ENCODE measurements at places on chromosomes 16 and 17.

- DNase-seq: no peak
Observed at GRCh38 chr17:47982645-47983390, 11.9 kb downstream of the CDK5RAP3 start.

DNA sequence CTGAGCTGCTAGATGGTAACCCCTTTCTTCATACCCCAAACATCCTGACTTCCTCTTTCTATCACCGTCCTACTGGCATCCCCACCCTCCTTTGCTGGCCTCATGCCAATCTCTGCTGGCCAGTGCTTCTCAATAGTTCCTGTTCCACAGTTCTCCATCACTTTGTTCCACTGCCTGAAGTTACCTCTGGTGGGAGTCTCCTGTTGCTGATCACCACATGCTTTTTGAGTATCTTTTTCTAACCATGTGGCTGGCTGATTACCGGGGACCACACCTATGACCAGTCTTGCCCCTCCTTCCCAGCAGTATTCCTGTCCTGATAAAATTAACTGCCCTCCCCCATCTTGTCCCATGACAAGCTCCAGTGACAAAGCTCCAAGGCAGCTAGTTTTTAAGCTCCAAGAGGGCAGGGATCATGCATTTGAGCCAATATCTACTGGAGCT, 380.4 kb upstream of the CCL2 start:
- no peak for DNase-seq

DNA sequence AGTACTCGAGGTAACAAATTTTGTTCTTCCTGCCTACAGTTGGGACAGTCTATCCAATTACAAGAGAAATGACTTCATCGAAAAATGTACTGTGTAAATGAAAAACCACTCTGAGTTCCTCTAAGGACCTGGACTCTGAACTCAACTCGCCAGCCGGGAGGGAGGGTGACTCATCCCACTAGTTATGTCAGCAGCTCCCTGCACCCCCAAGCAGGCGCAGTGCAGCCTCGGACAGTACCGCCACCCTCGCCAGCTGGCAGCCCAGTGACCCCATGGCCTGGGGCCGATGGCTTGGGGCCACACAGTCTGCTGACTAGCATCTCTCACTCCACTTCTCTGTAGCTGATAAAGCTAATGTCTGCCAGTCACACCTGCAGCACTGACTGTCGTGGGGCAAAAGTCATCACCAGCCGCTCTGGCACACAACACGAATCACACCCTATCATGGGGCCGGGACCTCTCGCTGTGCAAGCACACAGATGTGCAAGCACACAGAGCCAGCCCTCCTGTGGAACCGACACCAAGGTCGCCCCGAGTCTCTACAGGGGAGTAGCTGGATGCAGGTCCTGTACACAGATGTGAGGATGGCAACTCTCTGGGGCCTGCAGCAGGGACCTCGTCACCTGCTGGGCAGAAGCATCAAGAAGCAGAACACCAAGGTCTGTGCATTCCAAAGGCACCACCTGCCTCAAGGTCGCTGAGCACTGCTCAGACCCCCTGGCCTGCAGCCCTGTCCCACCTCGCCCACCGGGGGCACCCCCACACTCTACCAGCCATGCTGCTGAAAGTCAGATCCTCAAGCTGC, 5.7 kb downstream of the CSNK1D start:
- DNase-seq: no peak

GRCh38 chr17:17771498-17772201, 65.1 kb downstream of the SREBF1 start:
- DNase-seq: no peak

GRCh38 chr16:79134300-79134699, 466.2 kb downstream of the MAF start:
- DNase-seq: no peak

DNA sequence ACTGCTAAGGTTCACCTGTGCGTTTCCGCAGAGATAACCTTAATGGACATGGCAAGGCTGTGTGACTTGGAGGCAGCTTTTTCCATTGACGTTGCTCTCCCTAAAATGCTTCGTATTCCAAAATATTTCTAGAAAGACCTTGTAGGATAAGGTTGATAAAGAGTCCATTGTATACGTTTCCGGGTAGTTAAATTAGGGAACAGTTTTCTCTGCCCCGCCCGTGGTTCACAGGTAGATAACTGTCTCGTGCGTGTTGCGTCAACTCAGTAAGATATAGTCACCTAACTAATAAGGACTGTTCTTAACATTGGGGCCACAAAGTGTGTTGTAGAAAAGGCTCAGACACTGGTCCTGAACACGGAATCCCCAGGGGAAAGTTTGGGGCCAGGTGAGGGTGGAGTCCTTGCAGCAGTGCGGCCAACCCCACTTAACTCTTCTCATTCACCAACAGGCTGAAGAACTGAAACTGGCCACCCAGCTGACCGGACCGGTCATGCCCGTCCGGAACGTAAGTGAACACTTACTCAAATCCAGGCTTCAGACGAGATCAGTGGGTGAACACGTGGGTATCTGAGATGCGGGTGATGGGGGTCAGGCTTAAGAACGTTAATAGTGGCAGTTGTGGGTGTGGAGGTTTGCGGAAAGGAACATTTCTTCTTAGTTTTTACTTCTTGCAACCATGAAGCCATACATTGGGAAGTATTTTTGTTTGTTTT, 1.6 kb downstream of the RPL13 start:
- no peak for DNase-seq

DNA sequence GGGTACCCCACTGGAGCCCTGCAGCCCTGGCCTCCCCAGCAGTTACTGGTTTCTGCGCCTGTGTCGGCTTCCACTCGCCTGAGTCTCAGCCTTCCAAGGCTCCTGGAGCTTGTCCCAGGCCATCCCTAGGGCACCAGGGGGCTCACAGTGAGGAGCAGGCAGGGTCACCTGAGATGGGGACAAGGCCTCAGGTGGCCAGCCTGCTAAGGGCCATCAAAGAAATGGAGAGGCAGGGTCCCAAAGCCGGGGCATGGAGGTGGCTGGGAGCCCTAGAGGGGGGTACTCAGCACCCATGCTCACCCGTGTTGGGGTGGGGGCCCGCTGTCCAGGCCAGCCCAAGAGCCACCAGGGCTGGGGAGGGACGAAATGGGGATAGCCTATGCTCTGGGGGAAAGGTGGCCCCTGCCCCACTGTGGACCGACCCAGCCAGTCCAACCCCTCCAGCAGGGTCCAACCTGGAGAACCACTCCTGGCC, 1.3 kb downstream of the FASN start:
- DNase-seq: no peak

GRCh38 chr17:78105101-78105500, 23.5 kb downstream of the TMC6 start:
- DNase-seq: no peak

DNA sequence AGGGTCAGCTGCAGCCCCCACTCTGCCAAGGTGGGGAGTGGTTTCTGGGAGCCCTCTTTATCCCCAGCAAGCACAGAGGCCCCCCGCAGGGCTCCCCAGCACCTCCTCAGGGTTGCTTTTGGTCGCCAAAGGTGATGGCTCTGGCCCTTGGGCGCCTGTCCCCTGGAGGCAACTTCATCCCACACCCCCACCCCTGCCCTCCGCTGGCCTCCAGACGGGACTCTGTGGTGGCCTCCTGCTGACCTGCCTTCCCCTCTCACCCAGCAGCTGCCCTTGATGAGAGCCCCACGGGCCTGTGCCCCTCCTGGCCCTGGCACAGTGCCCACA, 7.8 kb upstream of the RHOT2 start:
- DNase-seq: no peak

DNA sequence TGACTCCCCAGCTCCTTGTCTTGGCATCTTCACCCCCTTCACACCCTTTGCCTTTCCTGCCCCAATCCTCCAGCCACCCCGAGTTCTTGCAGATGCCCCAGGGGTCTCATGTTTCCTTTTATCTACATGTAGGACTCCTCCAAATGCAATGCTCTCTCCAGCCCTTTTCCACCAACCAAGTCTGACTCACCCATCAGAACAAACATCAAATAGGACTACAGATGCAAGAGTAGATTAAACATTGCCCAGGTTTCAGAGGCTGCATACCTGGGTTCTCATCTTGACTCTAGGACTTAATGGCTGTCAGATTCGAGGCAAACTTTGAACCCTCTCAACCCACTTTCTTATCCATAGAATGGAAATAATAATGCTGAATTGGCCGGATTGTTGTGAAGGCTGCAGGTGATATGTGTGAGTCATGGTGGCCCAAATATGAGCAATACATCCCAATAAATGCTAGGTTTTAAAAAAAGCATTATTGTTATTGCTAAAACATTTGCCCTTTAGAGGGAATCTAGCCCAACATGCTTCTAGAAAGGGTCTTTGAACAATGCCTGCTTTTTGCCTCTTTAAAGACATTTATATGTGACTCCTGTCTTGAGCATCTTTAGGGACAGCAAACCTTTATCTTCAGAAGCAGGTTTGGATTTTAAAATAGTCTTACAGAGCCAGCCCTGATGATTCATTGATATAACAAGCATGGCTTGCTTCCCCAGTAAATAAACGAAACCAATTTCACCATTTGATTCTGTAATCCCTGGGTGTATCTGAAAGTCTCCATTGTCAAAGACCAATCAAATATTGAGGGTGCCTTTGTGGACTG, 310.1 kb downstream of the FOXL1 start:
- no peak for DNase-seq

GRCh38 chr17:65171752-65172151, 34.6 kb downstream of the RGS9 start:
- no peak for DNase-seq

GRCh38 chr17:72465191-72466024, 344.6 kb downstream of the SOX9 start:
- DNase-seq: no peak

- no peak for DNase-seq
Observed at GRCh38 chr17:30942308-30943079, 20.7 kb downstream of the ADAP2 start.

DNA sequence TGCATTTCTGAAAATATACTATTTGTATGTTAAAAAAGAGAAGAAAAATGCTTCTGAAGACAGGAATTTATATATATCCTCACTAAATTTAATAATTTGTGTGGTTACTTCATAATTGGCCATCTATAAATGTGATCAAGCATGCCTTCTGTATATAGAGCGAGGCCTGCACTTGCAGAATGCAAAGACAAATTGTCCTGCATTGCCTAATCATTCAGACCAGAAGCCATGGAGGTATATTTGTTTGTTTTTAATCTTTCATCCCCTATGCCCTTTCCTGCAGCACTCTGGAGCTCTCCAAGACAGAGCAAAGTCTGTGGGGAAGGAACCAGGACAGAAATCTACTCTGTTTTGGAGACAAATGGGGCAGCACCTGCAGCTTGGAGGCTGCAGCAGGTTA, 23.8 kb upstream of the DDX52 start:
- DNase-seq: no peak

DNA sequence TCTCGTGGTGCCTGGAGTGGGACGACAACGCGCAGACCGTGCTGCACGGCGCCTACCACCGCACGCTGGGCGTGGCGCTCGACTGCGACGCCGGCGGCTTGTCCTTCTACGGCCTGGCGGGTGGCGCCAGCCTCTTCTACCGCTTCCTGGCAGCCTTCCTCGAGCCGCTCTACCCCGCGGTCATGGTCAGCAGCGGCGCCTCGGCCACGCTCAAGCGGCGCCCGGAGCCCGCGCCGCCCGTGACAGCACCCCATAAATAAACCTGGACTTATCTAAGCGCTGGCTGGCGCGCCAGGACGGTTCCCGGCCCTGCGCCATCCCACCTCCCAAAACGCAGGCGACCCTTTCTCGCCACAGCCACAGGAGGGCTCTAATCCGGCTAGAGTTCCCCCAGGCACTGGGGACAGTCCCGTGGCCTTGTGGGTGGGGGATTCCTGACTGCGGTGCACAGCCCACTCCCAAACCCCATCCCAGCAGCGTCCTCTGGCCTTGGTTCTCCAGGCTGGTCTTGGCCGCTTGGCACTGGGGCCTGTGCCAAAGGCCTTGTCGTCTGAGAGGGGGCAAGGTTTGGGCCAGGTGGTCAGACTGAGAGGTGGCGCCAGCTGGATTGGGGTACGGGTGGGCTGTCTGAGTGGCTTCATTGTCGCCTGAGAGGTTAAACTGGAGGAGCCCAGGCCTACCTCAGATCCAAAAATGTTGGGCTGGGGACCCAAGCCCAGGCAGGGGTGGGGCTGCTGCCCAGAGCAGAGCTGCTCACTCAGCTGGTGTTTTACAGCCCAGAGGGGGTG, 10.1 kb upstream of the SLC16A5 start:
- no peak for DNase-seq

DNA sequence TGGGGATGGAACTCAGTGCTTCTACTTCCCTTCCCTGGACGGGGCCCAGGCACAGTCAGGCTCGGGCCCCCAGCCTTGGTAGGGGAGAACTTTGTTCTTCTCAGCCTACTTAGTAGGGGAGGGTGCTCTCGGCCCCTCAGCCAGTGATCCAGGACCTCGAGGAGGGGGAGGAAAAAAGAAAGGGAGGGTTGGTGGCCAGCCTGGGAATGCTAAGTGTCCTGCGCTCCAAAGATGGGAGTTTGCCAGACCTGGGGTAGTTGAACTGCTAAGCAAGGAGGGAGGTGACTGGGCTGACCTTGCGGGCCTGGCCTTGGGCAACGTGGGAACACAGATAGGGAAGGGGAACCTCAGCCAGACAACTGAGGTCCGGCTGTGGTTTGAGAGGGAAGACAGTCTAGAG, 12.2 kb downstream of the ADGRG1 start:
- no peak for DNase-seq

DNA sequence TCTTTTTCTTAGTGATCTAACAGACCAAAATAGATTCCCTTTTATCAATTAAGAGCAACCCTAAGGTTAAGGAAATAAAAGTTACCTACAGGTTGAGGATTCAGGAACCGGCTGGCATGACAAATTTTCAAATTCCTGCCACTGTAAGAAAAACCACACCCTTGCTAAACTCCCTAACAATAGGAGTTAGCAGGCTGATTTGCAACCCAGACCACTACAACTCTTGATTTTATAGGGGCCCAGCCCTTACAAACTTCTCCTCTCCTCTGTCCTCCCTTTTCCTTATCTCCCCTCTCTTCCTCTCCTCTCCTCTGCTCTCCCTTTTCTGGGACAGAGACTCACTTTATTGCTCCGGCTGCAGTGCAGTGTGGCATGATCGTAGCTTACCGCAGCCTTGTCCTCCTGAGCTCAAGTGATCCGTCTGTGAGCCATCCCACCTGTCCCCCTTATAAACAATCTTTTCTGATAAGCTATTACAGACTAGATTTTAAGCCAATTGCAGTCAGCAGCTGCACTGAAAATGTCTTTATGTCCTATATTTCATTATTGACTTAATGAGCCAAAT, 418.9 kb downstream of the CDH8 start:
- no peak for DNase-seq

All from stimulated activated CD8-positive, alpha-beta memory T cell treated with anti-CD3 and anti-CD28 coated beads, Interleukin-7, amount 100 ng/mL, for 1 hour (primary cell).